ENCODE measurements at places on chromosomes 5 and 9. TPM values are rescaled to one million over a fixed set of nuclear protein-coding genes. Genes with fewer than 3 reads are reported as not detected.

The TAS2R1 gene
- total RNA-seq, result not detected

The MUSK gene
- total RNA-seq, result not detected

The SYNPO gene
- 3.6 TPM for total RNA-seq

The CCDC183 gene
- 0.67 TPM for total RNA-seq

The OLFM1 gene
- total RNA-seq, result 15.1 TPM

Data from melanocyte of skin (primary cell).